ENCODE measurements at places on chromosomes 12 and 14.
A peak's percentile ranks its signal among the peaks of the same experiment; 100 is the strongest.

DNA sequence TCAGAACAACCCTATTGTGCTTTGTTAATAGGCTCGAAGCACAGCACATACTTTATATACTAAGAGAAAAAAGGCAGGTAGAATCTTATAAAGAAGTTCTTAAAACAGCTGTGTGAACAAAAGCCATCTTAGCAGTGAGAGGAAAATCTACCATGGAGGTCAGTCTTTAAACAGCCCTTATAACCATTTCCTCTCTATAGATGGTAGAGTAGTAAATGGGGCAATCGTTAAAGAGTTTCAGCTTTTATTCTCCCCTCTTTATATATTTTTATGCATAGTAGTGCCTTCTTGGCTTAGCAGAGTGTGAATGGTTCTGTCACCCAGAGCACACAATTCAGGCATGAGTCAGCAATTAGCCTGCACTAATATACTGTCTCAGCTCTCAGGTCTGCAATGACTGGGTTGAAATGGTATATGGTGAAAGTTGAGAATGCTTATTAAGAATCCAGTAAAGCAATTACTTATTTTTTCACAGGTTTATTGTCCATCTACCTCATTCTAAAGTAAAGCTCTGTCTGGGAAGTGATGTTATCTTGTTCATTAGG, 305.0 kb downstream of the NELL2 start:
- no peak for DNase-seq

GRCh38 chr12:1791104-1791841, 29.1 kb upstream of the LRTM2 start:
- DNase-seq, result peak; percentile 46

DNA sequence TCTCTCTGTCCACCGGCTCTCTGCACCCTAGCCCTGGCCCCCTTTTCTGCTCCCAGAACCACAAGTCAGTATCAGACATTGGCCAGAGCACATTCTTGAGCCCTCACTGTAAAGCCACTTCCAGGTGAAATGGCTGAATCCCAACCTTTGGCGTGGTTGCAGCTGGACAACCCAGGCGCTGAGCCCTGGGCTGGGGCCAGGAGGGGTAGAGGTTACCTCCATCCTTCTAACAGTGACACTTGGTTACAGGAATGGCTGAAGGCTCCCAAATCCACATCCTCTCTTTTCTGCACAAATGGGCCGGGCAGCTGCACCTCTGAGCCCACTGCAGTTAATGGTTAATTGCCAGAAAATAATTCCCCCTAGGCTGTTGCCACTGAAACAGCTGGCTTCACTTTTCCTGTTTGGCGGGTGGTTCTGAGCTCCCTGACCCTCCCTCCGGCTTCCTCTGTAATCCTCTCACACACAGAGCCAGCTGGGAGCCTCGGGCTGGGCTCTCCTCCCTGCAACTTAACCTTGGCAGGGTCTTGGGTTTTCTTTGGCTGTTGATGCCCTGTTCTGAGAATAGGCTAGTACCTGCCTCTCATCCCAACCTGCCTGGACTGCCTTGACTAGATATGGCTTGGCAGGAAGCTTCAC, 44.1 kb downstream of the TSPAN11 start:
- DNase-seq, result no peak

DNA sequence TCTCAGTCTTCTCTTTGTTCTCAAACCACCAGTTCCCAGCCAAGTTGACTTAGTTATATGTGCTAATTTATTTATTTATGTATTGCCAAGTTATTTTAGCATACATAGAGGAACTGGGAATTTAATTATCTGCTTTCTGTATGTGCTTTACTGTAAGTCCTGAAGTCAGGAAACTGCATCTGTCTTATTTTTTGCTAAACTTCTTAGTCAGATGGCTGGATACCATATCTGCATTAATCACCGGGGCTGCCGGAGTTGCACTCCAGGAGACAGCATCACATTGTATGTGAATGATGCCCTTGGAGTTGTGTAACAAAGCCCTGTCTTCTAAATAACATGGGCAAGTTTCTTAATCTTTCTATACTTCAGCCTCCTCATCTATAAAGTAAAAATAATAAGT, 96.2 kb downstream of the MON2 start:
- DNase-seq, result no peak

Data from NCI-H2107 (cell line).